Heart left ventricle (tissue), 16 donors: ENCODE measurements at places on chromosomes 11 and 22. TPM values are rescaled to one million over a fixed set of nuclear protein-coding genes. Genes with fewer than 3 reads are reported as not detected.

Gene NXPE4
- polyA plus RNA-seq, result not detected

Gene FIBIN
- polyA plus RNA-seq, result 5.4 TPM

DNA sequence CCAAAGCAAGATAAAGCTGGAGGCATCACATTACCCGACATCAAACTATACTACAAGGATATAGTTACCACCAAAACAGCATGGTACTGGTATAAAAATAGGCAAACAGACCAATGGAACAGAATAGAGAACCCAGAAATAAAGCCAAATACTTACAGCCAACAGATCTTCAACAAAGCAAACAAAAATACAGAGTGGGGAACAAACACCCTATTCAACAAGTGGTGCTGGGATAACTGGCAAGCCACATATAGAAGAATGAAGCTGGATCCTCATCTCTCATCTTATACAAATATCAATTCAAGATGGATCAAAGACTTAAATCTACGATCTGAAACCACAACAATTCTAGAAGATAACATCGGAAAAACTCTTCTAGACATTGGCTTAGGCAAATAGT lies 50.0 kb upstream of the CLTCL1 start:
- no peak for DNase-seq

DNA sequence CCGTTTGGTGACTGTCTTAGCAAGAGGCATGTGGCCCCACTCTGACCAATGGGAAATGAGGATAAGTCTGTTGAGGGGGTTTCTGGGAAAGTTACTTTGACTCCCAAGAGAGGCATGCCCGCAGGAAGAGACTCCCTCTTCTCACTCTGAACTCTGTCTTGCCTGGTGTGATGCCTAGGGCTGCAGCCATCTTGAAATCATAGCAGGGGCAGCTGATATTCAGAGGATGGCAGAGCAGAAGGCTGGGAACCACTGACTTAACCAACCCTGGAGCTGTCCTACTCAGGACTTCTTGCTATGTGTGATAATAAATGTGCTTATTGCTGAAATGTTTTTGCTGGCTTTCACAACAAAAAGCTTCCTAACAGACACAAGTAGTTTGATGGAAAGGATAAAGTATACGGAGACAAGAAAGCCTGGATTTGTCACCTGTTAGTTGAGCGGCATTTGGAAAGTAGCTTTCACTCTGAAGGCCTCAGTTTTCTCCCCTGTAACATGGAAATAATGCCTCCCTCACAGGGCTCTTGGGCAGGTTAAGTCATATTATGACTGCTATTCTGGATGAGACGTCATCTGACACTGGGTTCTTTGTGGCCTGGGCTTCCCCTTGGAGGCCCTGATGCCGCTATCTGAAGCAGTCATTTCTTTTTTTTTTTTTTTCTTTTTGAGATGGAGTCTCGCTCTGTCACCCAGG lies 128.5 kb downstream of the CEP164 start:
- DNase-seq, result no peak

DNA sequence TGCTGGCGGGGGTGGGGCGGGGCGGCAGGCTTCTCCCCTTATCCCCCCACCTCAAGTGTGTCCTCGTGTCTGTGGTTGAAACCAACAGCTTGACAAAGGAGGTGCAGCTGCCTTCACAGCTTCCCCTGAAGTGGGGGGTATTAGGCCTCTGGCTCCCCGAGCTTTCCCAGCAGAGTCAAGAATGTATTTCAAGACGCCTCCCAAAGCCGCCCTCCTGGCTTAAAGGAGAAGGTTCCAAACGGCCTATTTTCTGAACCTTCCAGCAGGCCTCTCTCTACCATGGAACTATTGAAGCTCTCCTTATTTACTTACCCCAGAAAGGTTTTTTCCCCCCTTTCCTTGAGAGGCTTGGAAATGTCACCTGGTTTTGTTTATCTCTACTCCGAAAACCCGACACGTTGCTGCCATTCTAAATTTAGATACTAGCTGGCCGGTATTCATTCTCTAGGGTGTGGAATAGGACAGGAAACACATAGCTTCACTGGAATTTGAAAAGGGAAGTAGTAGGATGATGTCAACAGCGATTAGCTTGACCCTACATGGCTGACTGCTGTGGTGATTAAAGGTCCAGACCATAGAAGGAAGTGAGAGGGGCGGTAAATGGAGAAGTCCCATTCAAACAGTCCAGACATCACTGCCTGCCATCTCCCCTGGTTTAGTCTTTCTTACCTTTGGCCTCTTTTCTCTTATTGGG lies 671 bp upstream of the PICALM start:
- DNase-seq, result peak; percentile 71

DNA sequence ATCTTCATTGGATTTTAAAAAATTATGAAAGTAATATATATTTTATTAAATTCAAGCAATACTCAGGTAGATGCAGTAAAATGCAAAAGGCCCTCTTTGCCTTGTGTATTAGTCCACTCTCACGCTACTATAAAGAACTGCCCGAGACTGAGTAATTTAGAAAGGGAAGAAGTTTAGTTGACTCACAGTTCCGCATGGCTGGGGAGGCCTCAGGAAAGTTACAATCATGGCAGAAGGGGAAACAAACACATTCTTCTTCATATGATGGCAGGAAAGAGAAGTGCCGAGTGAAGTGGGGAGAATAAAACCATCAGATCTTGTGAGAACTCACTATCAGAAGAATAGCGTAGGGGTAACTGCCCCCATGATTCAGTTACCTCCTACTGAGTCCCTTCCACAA lies 130.8 kb downstream of the HIPK3 start:
- DNase-seq, result no peak

GRCh38 chr11:20739577-20739976 lies 70.2 kb downstream of the NELL1 start:
- no peak for DNase-seq

- no peak for DNase-seq
Measured at GRCh38 chr11:63502252-63502820, 3.5 kb upstream of the LGALS12 start.

DNA sequence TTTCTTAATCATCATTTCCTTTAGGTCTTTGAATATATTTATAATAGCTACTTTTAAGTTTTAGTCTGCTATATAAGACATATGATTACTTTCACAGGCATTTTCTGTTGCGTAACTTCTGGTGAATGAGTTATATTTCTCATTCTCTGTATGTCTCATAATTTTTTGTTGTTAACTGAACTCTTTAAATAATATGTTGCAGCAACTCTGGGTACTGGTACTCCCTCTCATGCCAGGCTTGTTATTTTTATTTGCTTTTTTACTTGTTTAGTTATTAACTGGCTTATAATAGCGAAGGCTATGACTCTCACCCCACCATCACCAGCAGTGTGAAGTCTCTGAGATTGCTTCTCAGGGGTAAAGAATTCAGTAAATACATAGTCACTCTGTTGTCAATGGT lies 524.2 kb upstream of the CHORDC1 start:
- DNase-seq, result no peak

DNA sequence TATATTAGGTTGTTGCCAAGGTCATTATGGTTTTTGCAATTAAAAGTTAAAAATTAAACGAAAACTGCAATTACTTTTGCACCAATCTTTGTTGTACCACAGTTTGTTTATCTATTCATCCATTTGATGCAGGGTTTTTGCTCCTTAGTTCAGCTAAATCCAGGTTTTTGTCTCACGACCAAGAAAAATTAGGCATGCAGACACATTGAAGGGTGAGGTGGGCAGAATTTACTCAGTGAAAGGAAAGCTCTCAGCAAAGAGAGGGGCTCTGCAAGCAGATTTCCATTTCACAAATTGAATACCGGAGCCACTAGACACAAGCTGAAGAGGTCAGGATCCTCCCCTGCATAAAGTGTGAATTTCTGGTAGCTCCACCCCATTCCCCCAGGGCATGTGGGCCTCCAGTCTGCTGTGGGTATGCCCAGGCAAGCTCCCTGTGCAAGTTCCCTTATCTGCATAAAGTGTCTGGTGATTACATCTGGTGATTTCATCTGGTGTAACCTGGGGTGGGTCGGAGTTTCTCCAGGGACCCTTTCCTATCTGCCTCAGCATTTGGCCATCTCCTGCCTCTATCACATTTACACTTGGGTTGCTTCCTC lies 33.3 kb downstream of the APOL6 start:
- no peak for DNase-seq

DNA sequence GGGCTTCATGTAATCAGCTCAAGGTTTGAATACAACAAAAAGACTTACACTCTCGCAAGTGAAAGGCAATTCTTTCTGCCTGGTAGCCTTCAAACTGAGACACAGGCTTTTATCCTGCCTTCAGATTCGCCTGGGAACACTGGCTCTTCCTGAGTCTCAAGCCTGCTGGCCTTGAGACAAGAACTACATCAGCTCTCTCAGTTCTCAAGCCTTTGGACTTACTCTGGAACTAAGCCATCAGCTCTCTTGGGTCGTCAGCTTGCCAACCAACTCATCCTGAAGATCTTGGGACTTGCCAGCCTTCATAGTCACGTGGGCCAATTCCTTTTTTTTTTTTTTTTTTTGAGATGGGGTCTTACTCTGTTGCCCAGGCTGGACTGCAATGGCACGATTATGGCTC lies 35.7 kb upstream of the LRRC10B start:
- DNase-seq, result peak; percentile 51

GRCh38 chr11:69380451-69380901 lies 86.5 kb downstream of the MYEOV start:
- DNase-seq, result no peak

DNA sequence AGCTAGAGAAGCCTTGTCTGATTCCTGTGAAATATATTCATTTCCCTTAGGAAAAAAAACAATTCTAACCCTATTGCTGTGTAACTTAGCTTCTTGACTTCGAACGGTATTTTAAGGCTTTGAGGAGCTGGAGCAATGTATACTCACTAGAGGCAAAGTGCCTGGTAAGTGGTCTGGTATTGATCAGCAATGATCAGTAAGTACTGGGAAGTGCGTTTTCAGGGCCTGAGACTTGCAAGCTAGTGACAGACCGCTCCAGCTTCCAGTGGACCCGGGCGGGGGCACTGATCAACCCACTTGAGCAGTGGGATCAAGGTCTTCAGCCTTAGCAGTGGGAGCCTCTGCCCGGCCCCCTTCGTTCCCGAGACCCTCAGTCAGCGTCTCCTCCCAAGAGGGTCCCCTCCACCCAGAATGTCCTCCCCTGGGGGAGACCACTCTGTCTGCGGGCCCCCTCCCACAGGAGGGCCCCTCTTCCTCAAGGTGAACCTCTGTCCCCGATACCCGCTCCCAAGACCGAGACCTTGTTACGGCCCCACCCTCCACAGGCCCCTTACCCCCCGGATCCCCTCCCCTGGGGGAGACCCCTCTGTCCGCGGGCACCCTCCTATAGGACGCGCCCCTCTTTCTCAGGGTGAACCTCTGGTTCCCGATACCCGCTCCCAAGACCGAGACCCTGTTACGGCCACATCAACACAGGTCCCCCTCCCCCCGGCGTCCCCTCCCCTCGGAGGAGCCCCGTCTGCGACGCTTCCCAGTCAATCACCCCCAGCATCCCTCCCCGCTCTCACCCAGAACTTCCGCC lies 452 bp upstream of the ATXN10 start:
- DNase-seq, result no peak

DNA sequence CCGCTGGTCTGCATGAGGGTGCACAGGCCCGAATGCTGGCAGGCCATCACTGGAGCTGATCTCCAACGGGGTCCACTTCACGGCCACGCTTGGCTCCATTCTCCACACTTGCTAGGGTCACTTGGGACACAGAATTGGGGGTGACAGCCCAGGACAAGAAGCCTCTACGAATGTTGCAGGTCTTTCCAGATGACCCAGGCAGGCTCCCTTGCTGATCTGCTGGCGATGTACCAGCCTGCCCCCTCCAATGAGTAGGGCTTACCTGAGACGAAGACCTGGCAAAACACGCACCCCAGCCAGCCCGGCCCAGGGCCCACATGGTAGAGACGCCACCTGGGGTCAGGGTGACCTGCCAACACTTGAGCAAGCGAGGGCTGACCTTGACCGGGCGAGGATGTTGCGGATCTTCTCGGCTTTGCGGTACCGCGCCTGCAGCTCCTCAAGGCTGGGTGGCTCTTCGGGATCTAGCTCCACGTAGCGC lies 44.9 kb downstream of the C11orf58 start:
- no peak for DNase-seq

DNA sequence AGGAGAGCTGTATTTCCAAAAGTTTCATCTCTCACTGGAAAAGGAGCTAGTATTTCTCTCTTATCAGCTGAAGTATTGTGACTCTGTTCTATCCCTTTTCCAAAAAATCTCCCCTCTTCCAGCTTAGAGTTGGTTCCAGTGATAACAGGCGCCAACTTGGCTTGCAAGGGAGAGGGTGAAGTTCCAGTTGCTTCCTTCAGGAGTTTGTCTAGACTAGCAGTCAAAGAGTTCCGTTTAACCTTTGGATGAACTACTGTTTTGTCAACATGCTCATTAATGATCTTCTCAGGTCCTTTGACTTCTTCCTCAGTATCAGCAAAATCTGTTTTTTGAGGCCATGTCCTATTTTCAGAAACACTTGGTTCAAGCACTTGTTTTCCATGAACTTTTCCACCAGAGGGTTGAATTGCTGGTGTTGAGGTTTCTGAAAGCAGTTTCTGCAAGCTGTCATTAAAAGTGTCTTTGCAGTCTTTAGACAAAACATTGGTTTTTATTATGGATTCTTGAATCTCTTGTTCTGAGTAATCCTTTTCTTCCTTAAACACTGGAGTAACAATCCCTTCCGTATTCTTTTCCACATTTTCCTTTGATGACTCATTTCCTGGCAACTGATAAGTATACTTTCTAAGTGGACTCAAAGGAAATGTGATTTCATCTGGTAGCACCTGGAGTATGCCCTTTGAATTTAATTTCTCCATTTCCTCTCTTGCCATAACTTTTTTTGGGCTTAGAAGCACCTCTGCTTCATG lies 39.7 kb upstream of the CCDC89 start:
- no peak for DNase-seq

DNA sequence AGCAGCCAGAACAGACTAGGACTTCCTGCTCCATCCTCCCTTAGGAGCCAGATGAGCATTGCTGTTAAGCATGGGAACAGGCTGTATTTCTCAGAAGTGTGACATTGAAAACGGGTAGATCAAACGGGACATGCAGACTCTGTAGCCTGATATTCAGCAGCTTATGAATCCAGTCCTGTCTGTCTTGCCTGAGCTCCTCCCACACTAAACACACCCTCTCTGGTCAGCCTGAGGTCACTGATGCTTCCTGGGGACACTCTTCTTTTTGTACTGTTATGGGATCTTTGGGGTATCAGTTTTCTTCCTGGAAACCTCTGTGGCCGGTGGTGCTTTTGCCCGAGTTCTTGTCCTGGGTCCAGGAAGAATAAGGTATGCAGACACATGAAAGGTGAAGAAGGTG lies 35.8 kb downstream of the C11orf91 start:
- no peak for DNase-seq

DNA sequence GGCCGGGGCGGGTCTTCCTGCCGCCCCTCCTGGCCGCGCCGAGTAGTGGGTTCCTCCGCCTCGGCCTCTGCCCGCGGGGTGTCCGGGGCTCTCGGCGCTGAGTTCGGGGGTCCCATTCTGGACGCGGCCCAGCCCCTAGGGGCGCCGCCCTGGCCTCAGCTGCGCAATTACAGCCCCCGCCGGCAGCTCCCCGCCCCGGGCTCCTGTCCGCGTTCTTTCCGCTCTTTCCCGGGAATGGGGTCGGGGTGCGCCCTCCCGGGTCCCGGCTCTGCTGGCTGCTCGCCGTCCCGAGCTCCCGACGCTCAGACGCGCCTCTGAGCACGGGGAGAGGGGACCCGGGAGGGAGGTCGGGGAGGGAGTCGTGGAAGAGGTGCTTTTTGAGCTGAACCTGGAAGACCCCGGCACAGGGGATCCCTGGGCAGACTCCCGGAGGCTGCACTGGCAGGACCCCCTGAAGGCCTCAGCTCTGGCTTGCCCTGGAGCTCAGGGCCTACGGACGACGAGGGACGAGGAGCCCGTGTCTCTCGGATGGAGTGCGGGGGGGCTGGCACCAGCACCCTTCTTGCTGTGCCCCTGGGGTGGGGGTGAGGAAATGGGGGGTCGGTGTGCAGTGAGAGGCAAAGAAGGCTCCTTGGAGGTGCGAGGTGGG lies 558 bp downstream of the TSPAN4 start:
- no peak for DNase-seq
